ENCODE measurements at places on chromosomes 16 and 17.

DNA sequence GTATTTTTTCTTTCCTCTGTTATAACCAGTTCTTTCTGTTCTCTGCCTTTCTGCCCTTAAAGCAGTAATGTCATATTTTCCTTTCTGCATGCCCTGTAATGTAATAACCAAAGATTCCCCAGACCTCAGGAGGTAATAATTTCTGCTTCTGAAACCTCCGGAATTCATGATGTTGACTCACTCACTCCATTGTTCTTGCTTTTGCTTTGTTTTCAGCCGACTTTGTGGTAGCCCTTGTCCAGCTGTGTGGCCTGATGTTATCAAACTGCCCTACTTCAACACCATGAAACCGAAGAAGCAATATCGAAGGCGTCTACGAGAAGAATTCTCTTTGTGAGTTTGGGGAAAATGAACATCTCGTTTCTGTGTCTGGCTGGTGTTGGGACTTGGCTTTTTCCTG is 55.9 kb downstream of the CDK12 start:
- no peak for DNase-seq

DNA sequence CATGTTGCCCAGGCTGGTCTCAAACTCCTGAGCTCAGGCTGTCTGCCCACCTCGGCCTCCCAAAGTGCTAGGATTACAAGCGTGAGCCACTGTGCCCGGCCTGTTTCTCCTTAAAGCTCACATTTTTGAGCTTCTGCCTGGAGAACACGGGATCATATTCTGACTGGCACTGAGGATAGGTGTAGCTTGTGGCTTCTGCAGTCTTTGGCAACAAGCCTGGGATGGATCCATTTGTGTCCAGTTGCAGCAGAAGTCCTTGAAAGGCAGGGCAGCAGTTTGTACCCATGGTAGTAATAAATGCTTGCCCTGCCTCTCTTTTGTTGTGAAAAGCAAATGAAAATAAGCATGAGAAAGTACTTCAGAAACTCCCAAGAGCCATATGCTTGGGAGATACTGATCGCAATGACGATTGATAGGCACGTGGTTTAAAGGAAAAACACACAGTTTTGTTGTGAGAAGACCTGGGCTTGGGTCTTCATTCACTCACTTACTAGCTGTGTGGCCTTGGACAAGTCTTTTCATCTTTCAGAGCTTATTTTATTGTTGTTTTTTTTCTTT is 3.1 kb upstream of the CORO7 start:
- DNase-seq, result no peak

DNA sequence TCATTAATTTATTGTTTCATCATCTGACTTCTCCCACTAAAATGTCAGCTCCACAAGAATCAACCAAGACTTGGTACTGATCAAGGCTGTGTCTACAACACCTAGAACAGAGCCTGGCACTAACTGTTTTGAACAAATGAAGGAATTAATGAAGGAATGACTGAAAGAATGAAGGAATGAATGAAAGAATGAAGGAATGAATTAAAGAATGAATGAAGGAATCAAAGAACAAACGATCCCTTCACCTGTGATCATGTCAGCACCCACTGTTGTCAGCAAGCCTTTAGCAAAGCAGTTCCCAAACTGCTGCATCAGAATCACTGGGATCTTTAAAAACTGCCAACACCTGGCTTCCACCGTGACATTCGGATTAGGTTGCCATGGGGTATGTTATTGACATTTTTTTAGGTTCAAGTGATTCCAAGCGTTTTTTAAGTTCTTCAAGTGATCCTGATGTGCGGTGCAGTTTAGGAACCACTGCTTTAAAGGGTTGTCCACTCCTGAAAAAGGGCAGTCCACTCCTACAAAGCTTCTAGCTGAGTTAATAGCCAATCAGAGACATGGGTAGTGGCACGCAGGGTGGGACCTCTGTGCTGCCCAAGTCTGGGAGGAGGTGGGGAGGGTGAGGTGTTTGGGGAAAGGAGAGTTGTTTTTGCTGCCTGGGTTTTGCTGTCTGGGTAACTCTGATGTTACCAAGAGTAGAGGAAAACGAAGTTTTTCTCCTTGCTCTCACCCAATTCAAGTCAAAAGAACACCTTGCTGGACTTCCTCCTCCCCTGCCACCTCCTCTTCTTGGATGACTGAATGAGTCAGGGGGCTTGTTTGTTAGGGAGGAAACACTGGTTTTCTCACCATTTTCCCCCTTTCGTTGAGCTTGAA is 89.7 kb downstream of the RAB11FIP4 start:
- DNase-seq, result no peak

- DNase-seq, result no peak
These were observed 270.6 kb upstream of the PMFBP1 start for GRCh38 chr16:72442385-72443158.

GRCh38 chr17:37358098-37358829 is 17.5 kb upstream of the C17orf78 start:
- no peak for DNase-seq

- DNase-seq, result no peak
These were observed 41.7 kb downstream of the RAI1 start for GRCh38 chr17:17722906-17723353.

DNA sequence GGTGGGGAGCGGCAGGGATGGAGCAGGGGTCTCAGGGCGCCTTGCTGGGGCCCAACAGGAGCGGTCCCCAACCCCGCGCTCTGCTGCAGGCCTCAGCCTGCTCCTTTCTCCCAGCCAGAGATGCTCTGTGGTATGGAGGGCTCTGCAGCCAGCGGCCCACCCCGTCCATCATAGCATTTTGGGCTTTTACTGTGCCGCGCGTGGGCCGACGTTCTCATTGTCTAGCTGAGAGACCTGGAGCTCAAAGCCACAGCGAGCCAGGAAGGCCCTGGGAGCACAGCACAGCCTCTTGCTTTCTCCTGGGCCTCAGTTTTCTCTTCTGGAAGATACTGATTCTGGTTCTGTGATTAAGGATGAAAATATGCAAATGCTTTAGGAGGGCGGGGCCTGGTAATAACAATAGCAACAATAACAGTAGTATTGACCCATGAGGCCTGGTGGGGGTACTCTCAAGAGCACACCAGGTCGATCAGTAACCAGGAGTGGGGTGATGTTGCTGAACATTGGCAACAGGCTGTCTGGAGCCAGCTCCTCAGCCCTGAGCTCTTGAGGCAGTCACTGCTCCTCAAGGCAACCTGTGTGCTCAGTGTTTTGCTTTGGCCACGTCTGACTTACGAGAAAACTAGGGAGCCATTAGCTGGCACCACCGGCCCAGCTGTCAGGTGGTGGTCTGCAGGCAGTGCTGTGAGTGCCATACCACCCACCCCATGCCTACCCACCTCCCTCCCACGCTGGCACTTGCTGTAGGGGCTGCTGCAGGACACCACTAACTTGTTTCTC is 1.1 kb upstream of the RASD1 start:
- DNase-seq, result no peak

GRCh38 chr16:86740906-86741799 is 162.8 kb downstream of the FOXL1 start:
- no peak for DNase-seq

GRCh38 chr16:13289515-13289914 is 388.1 kb downstream of the SHISA9 start:
- no peak for DNase-seq

DNA sequence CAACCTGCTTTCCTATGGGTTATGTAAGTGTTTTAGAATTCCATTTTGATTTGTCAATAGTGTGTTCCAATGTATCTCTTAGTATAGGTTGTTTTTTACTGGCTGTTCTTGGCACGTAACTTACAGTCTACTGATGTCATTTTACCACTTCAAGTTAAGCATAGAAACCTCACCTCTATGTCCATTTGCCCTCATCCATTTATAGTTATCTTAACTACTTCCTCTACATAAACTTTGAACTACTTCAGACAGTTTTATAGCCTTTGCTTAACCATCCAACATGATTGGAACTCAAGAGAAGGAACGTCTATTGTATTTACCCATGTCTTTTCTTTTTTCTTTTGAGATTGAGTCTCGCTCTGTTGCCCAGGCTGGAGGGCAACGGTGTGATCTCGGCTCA is 64.5 kb upstream of the GNG13 start:
- DNase-seq, result no peak

- no peak for DNase-seq
These were observed 509 bp downstream of the CNEP1R1 start for GRCh38 chr16:50025537-50025931.

DNA sequence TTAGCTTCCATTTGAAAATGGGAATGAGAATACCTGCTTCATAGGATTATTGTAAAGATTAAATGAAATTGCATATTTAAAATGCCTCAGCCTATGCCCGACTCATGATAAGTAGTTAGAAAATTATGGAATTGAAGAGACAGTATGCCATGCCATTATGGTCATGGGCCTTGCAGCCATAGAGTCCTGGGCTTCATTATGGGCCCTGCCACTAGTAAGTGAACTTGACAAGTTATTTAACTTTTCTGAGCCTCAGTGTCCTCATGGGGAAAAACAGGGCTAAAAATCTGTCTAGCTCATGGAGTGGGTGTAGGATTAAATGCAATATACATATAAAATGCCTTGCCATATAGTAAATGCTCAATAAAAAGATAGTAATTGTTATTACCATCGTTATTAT is 133.2 kb downstream of the NPIPB5 start:
- DNase-seq, result no peak

DNA sequence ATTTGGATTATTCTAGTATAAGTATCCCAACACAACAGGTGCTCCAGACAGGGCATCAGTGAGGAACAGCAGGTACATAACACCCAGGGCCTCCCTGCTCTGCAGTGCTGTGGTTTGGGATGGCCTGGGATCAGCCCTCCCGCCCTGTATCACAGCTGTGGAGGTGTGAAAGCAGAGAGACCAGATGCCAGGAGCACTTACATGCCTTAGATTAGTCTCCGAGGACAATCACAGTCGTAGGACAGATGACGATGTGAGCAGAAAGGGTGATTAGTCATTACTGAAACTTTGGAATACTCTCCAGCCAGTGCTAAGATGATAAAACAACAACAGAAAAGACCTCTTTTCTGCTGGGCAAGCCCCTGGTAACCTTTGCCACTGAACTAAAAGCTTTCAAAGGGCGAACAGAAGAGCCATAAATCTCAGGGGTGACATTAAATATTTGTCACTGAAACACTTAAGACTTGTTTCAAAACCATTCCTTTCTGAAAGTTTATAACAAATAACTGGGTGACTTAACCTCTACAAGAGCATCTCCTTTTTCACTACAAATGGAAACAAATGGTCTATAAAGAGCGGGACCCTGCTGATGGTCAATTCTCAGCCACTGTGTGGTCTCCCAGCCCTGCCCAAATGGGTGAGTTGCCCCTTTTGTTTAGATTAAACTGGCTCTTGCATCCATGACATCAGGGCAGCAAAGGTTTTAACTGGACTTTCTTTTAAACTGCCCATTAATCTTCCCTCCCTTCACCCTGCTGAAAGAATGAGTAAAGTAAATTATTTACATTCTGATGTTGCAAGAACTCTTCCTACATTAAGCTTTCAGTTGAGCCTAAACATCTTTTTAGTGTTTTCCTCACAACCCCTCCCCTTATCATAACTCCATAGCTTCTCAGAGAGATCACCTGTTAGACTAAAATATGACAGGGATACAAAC is 183.1 kb upstream of the COX10 start:
- DNase-seq, result no peak

DNA sequence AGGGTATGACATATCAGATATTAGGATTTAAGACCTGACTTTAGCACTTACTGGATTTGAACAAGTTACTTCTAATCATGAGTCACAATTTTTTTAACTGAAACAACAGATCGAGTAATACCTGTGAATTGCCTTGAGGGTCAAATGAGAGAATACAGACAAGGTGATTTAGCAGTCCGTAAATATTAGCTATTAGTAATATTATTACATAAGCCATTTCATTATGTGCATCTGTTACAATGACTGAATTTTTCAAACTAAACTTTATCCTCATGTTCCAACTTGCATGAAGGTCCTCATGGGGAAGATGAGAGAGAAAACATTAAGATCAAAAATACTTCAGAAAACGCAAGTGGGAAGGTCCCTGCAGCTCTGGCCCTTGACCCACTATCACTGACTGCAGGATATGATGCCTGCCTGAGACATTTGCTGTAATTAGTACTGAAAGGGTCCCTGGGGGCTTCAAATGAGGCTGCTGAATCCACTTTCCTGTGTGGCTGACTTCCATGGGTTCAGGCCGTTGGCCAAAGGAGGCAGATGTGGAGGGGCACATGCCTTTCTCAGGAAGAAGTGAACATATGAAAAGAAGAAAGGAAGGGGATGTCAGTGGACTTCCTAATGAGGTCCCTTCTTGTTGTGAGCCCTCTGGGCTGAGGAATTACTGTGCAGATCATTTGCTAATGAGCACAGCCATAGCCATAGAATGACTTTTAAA is 441.7 kb downstream of the CDH11 start:
- no peak for DNase-seq

- no peak for DNase-seq
These were observed 26.7 kb downstream of the SAP30BP start for GRCh38 chr17:75693500-75694481.

- no peak for DNase-seq
These were observed 545.7 kb downstream of the NPIPA7 start for GRCh38 chr16:16924613-16925012.

DNA sequence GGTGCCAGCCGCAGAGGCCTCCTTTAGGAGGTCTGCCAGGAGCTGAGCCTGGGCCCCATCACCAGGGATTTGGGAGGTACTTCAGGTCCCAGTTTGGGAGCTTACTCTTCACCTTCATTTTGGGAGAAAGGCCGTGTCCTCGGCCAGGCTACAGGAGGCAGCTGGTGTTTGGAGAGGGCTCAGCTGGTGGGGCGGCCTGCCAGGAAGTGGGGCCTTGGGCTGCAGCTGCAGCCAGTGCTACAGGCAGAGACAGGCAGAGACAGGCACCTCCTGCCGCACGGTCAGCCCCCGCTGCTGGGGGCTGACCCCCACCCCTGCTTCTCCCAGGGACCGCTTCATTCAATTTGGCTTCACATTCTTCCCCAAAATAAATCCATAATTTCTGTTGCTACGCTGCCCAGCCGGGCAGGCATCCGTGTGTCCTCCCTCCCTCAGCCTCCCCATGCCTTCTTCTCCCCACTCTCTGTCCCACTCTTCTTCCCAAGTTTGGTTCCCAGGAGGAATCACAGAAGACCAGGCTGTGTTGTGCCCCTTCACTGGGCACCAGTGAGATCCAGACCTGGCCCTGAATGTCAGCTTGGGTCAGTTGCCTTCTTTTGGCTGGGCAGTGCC is 6.1 kb downstream of the TMEM235 start:
- DNase-seq, result no peak

DNA sequence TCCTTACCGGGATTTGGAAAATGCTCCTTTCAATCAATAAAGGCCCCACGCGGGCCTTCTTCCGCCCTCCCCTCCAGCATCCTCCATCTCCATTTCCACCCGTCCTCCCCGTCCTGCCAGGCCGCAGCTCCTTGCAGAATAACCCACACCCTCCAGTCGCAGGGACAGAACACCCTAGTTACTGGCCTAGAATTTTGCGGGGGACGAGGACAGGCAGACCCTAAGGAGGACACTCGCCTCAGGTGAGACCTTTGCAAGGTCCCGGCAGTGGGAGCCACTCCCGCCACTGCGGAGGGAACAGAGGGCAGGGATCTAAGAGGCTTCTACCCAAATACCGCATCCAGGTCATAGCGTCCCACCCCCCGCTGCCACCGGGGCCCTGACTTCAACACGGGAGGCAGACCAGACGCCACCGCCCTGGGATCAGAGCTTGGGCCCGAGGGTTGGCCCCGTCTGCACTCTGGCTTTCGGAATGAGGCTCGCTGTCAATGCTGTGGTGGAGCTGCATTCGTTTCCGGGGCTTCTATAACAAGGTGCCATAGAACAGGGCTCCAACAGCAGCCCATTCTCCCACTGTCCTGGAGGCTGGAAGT is 26.8 kb downstream of the SLC25A10 start:
- no peak for DNase-seq

- DNase-seq, result no peak
These were observed 26.5 kb upstream of the SLC25A19 start for GRCh38 chr17:75315541-75316243.

Measured in stimulated activated CD4-positive, alpha-beta T cell treated with anti-CD3 and anti-CD28 coated beads, TNF-alpha, amount 100 ng/mL, for 1 hour (primary cell).